ENCODE measurements at places on chromosomes 16 and 17. TPM values are rescaled to one million over a fixed set of nuclear protein-coding genes. Genes with fewer than 3 reads are reported as not detected.

TMEM256 gene
- total RNA-seq, result 129 TPM

DNA sequence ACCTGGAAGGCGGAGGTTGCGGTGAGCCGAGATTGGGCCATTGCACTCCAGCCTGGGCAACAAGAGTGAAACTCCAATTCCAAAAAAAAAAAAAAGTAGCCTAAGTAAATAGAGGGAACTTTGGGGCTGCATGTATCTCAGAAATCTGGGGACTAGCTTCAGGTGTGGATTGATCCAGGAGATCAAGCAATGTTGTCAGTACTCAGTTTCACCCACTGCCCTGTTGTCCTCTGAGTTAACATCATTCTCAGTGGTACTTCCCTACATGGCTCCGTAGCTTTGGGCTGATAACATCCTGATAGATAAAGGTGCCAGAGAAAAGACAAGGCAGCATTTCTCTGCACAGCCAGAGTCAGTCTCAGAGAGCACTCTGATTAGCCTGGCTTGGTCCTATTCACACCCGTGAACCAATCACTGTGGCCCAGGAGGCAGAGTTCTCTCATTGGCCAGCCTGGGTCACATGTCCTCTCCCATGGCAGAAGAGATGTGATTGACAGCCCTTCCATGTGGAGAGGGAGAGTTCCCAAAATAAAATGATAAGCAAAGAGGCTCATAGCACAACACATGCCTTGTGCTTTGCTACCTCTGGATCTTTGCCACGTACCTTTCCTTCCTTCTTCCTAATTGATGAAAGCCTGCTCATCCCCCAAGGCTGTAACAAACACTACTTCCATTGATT lies 99.6 kb downstream of the ABCC1 start:
- no peak for DNase-seq

DNA sequence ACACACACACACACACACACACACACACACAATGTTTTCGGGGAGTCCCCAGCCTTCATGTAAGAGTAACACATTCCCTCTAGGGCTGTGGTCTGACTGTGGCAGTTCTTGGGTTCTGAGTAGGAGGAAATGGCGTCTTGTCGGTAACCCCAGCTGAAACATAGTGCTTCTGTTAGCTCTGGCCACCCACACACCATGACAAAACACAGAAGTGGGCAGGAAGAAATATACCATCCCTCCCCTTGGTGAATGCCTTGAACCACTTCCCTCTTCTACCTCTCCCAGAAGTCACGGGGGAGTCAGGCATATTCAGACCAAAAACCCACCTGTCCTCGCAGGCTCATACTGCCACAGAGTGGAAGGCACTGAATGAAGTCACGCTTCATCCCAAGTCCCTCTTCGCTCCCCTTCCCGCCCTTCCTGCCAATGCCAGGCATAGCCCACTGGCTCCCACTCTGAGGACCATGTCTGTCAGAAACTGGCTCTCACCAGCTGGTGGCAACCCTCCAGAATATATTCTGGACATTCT lies 11.5 kb downstream of the SLC35B1 start:
- DNase-seq, result no peak

GRCh38 chr17:50550661-50551432 lies 3.9 kb downstream of the SPATA20 start:
- DNase-seq, result peak; percentile 77

DNA sequence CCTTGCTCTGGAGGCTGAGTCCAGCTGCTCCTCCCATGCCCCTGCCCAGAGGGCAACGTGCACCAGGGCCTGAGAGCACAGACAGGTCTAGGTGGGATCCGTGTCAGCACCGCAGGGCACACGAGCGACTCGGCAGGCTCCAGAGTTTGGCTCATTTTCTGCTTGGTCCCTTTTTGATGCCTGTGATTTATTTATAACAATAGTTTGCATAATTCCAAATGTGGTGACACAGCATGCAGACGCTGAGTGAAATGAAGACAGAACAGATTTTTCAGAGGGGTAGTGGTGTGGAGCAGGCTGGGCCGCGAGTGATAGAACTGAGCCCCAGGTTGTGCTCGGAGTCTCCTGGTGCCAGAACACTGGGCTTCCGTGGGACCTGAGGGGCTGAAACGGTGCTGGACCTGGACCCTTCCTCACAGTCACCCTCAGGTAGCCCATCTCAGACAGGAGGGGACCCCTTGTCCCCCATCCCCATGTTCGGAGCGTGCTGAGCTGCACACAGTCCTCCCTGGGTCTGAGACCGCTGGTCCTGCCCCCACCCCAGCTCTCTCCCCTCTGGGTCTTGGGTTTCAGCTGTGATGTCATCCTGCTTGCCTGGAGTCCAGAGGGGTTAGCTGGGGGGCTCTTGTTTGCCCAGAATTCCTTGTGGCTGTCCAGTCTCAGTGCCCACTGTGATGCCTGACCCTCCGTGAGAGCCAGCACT lies 95.9 kb downstream of the METRNL start:
- DNase-seq, result no peak

CALB2 gene
- total RNA-seq, result not detected

DNA sequence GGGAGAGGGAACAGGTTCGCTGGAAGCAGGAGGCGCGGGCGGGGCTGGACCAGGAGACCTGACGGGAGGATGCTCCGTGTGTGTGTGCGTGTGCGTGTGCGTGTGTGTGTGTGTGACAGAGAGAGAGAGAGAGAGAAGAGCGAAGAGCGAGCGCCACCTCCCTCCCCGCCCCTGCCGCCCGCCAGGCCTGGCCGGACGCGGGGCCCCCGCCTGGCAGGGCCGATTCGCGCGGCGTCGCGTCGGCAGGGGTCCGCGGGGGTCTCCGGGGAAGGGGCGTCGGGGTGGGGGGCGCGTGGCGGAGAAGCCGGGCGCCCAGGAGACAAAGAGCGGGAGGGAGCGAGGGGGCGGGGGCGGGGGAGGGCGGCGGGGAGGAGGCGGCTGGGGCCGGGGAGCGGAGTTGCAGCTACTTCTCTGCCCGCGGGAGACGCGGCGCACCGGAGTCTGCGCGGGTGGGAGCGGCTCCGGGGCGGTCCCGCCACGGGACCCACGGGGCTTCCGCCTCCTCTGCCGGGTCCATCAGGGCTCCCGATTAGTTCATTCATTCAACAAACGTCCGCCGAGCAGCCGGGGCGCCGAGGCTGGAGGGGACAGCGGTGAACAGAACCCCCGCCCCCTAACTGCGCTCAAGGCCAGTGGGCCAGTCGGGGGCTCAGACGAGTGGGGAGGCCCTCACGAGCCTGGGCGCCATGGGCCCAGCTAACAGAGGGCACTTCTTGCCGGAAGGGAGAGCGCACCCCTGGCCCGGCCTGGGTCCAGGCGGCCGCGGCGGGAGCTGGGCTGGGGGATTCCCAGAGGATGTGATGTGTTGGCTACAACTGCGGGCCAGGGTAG lies at the start of gene SAMD14:
Gene SAMD14 (minus strand): TSS at position 433 of the 831 bp plus-strand sequence. CDS start 5,201 bp downstream, outside the sequence.
- DNase-seq, result no peak

GRCh38 chr17:61248399-61248798 lies 151.2 kb upstream of the TBX2 start:
- DNase-seq, result peak; percentile 60

DNA sequence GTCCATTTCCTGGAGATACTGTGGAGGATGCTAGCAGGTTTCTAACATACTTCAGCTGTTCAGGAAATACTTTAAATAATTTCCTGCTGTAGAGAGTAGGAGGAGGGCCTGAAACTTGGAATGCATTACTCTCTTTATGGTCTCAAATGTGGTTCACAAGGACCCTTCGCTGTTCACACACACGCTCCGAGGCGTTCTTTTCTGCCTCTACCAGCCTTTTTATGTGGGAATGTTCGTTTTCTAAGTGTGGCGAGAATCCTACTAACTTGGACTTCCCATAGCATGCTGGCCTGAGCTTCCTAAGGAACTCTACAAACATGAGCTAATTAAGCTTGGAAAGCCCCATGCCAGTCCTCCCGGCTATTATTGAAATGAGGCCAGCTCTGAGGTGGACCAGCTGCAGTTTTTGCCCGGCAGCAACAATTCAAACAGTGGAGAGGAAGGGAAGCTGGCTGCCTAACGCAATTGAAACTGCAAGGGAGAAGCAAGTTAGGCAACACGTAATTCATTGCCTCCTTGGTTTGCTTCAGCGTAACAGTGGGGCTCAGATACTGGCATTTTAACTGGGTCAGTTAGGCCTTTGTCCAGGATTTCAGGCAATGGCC lies 18.9 kb downstream of the KPNA2 start:
- DNase-seq, result no peak

DNA sequence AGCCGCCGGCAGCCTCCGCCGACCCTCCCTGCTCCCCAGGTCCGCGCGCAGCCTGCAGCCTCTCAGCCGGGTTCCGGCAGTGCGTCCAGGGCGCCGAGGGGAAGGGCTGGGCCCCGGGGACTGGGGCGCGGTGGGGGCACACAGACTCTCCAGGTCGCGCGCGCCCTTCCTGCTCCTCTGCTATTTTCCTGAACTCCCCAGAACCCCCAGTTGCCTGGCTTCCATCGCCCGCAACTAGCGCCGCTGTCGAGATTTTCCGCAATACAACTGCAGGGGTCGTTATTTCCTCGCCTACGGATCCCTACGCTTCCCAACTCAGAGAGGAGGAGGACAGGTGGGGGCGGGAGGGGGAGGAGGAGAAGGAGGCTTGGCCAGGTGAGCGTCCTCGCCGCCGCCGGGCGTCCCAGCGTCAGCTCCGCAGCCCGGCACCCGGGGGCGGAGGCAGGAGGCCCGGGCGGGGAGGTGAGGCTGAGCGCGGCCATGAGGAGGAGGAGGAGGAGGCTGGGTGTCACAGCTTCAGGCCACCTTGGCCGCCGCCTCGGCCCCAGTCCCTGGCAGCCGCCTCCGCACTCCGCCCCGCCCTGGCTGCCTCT lies at the start of gene CA10:
Gene CA10 (minus strand): TSS at position 265 of the 593 bp plus-strand sequence.
- DNase-seq, result no peak

DNA sequence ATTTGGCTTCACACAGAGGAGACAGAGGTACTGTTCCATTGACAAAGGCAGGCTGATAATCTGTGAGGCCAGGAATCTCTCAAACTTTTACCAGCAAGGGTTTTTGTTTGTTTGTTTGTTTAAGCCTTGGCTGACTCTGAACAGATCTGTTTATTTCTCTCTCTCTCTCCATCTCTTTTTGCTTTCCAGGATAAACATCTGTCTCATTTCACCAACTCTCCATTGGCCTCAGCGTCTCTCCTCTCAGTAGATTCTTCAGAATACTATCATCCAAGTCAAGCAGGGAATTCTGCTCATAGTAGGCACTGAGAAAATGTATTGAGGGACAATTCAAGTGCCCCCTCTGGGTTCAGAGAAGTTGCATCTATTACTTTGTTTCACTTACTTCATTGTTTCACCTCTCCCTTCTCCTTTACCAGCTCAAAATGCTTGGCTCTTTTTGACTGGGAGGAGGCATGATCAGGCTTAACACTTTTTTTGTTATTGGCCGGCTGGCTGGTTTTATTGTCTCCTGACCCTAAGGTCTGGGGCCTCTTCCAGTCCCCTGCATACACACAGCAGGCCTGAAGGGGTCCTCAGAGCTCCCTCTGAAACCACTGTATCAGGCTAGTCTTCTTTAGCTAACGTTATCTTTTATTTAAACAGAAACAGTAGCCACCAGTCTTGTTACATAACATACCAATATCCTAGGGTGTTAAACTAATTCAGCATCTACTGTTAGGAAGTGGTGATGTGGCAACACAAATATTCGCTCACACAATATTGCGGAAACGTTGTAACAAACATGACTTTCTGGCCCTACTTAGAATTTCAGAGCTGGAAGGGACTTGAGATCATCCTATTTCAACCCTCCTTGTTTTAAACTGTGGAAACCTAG lies 2.0 kb upstream of the YPEL2 start:
- peak; percentile 66 for DNase-seq

TMEM220 gene
- total RNA-seq, result 2.4 TPM

PLD6 gene
- not detected for total RNA-seq

OR3A3 gene
- not detected for total RNA-seq

KRTAP1-5 gene
- not detected for total RNA-seq

DNA sequence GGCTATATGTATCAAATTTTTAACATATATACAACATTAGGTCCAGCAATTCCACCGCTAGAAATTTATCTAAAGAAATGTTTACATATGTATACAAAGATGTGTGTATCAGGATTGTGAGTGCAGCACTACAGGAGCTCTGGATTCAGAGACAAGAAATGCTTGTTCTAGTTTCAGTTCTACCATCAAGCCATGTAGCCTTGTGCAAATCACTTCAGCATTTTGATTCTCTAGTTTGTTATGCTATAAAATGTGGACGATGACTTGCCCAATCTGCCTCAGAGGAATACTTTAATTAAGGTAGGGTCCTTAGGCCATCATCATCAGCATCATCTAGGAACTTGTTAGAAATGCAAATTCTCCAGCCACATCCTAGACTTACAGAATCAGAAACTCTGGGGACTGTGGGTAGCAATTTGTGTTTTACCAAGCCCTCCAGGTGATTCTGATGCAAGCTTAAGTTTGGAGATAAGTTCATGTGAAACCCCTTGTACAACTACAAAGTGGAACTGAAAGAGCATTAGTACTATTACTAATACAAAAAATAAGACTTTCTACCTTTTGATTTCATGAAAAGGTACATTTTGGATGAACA lies 131.2 kb upstream of the CORO6 start:
- DNase-seq, result no peak

GRCh38 chr16:89187770-89188392 lies 12.5 kb downstream of the SLC22A31 start:
- no peak for DNase-seq

- DNase-seq, result no peak
Observed at GRCh38 chr17:78374631-78375274, 3.7 kb upstream of the PGS1 start.

C17orf67 gene
- 1.3 TPM for total RNA-seq

GRCh38 chr16:67165121-67166078 lies 855 bp downstream of the HSF4 start:
- DNase-seq, result no peak

- DNase-seq, result no peak
Observed at GRCh38 chr16:69942099-69942491, 9.0 kb upstream of the CLEC18A start.

DNA sequence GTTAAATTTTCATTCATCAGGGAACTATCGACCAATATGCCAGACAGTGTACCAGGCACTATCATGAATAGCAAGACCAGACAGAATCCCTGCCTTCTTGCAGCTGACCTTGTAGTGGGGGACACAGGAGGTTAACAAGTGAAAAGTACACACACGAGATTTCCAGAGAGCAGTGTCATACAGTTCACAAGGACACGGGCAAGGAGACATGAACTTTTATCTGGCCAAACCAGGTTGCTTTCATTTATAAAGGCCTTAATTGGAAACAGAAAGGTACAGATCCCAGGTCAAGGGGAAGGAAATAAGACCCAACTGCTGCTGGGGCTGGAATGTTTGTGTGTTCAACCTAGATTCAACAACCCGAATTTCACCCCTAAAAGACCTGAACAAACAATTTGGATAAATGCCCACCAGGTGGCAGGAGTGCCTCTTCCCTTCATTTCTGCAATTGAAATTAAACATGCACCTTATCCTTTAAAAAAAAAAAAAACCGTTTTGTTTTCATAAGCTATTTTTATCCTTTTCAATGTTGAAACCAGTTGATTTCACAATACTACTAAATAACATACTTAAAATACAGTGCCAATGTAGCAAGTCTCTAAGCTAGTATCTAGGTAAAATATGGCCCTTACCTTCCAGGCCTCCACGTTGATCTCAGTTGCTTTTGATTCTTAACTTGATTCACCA lies 65.9 kb downstream of the EMP2 start:
- DNase-seq, result peak; percentile 37

HBM gene
- total RNA-seq, result not detected

DNA sequence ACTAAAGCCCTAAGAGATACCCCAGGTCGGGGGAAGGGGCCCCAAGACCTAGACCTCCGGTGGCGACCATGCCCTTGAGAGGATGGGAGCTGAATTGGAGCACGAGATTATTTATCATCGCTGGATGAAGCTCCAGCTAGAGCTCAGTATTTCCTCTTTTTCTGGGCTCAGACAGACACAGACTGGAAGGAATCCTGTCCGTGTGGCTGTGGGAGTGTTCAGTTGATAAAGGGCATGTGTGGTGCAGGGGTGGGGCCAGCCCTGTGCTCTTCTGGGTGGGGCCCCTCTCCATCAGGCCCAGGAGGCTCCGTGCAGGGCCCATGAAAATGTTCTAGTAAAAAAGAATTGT lies 6.3 kb upstream of the CBX4 start:
- peak; percentile 57 for DNase-seq
